ENCODE measurements at places on chromosomes 3 and 15.

- DNase-seq, result no peak
Measured at GRCh38 chr3:193662757-193663322, 69.8 kb downstream of the OPA1 start.

- no peak for DNase-seq
Measured at GRCh38 chr3:66394019-66394752, 106.6 kb downstream of the LRIG1 start.

- DNase-seq, result no peak
Measured at GRCh38 chr3:176655404-176656094, 541.7 kb downstream of the TBL1XR1 start.

DNA sequence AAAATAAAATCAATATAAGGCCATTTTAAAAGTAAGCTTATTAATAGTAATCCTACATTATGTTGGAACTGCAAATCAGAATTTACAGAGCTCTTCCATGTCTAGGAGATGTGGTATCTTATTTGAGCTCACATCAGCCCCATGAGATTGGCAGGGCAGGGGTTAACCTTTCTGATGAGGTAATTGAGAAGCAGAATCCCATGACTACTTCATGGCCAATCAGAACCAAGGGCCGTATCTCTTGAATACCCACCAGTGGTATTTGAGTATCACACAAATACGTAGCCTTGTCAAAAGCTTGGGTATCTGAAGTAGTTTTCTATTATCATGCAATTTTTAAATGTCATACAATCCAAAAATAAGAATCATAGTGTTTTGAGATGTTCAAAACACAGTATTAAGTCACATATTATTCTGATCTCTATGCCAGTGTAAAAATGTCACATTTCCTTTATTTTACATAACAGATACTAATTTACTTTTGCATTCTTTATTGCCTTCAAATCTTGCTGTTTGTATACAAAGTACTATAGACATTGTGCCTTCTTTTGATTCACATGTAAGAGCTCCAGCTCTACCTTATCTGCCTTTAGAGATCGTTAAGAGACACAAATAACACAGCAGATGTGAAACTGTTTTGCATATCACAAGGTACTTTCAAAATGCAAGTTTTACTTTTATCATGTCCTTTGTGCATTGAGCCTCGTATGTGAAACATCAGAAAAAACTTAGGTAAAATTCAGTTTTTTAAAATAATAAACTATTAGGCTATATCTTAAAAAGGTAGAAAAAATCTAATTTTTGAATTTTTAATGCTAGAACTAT, 251.7 kb upstream of the GOLGA6L4 start:
- DNase-seq, result peak; percentile 76

DNA sequence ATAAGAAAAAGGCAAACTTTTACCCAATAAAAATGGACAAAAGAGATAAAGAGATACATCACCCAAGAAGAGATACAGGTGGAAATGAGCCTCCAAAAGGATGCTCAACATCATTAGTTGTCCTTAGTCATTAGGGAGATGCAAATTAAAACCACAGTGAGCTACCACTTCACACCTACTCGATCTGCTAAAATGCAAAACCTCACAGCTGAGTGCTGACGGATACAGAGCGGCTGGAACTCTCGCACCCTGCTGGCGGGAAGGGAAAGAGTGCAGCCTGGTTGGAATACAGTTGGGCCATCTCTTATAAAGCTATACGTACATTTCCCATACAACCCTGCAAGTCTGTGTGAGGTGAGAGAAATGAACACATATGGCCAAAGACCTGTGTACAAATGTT, 78.5 kb upstream of the PRR20G start:
- DNase-seq, result peak; percentile 6

GRCh38 chr15:89898614-89899294, 5.0 kb upstream of the AP3S2 start:
- peak; percentile 64 for DNase-seq

DNA sequence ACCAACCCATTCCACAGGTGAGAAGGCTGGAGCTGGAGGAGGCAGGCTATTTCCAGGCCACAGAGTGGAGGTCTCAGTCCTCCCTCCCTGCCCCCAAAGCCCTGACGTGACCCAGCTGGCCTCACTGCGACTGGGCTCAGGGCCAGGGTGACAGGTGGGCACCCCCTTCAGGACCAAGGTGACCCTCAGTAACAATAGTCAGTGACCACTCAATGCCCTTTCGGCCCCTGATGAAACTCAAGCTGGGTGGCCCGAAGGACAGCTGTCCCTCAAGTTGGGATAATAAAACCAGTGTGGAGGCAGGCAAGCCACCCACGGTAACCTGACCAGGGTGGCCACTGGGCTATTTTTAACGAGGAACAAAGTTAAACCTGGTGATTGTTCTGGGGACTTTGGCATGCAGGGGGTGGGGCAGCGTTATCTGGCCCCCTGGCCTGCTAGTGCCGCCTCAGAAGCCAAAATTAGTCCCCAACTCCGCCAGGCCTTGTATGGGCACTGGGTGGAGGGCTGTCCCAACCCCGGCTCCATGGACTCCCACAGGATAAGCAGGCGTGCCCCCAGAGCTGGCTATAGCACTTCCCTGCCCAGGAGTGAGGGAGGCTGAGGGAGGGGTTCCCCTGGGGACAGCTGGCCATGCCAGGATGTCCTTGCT, 1.1 kb downstream of the TNNC1 start:
- no peak for DNase-seq

DNA sequence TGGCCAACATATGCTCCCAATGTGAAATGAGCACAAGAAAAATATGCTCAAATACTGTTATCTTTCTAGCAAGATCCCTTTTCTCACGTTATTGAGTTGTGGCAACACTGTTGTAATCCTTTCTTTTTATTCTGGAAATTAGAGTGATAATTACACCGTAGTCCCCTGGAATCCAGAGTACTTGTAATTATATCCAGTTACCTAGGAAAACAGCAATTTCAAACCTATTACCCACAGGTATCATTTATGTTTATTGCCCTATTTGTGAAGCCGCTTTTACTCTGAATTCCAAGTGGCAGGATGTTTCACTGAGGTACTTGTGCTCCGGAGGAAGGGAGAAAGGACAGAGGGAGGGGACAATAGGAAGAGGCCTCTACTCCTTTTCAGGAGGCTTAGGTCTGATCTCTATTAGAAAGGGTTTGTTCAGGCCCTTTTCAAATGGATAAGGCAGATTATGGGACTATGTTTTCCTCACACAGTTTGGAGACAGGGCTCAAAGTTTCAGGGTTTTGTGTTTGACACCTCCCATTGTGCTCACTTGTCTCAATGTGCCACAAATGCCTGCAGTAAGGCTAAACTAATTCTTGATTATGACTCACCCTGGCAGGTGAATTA, 646.6 kb downstream of the TUSC7 start:
- DNase-seq, result no peak

- no peak for DNase-seq
Measured at GRCh38 chr3:101117465-101117864, 124.2 kb upstream of the ABI3BP start.

DNA sequence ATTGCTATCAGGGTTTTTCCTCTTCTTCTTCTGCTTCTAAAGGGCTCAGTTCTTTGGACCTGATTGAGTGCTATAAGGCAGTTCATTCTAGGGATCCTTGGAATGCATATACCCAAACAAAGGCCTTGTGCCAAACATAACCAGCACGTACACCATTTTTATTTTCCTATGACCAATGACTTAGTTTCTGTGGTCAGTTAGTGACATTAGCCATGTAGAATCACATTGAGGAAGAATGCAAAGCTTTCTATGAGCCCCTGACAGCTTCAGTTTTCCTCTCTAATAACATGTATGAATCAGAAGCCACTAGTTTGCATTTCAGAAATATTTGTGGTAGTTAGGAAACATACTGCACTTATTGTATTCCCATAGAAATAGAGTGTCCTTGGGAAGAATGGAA, 240.0 kb downstream of the THRB start:
- DNase-seq, result no peak

DNA sequence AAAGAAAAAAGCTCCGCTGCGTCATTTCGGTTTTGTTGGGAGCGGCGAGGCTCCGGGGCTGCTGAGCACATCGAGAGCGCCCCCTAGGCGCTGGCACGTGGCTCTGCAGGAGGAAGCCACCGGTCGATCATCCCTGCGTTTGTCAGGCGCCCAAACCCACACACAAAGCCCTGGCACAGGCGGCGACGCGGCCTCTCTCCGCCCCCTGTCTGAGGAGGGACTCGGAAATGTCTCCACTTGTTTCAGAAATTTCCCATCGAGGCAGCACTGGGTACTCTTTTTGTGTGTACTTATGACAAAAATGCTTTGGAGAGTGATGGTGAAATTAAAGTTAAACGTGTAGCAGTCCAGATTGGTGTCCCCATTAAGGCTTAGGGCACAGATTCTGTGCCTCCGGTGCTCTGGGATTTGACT, 407.3 kb upstream of the ONECUT1 start:
- peak; percentile 53 for DNase-seq

- DNase-seq, result no peak
Measured at GRCh38 chr3:114375608-114376421, 82.0 kb downstream of the TIGIT start.

DNA sequence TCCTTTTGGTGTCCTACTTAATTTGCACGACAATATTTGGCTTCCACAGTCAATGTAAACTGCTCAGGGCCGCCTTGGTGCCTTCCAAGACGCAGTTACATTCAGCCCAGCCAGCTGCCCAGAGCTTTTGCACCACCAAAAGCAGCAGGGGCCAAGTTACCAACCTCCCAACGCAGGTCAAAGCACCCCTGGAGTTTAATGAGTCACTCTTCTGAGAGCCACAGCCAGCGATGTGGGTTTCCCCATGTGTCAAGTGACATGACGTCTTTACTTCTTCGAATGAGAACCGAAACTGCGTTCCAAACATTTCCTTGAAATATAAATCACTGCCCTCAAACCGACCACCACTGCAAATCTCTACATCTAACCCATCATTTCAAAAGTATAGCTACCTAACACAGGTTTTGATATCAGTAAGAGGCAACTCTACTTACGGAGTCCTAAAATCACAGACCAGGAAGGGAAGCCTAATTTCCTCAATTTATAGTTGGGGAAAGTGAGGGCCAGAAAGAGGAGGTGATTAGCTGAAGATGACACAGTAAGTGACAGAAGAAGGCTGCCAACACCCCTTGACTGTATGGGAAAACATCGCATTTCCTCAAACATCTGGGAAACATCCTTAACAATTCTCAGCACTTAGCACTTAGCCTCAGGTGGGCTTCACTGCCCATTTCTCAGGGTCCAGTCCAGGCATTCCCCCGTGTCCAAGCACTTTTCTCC, 24.5 kb downstream of the MB21D2 start:
- no peak for DNase-seq

GRCh38 chr15:79198461-79198860, 84.1 kb upstream of the ANKRD34C start:
- DNase-seq, result no peak

DNA sequence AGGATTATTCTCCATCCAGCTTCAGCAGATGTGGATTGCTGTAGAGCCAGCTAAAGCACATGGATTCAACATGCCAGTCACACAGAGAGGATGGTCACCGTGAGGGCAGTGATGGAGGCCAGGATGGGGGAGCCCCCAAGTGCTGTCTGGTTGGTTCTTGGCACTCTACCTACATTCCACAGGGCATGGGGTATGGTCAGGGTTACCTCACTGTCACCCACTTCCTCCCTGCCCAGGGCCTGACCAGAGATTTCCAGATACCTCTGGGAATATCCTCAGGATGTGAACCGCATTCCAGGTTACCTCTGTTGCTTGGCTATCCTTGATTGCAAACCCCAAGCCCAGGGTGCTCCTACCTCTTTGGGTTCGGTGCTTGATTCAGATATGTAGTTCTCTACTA, 147.3 kb upstream of the TRIM42 start:
- DNase-seq, result no peak

- no peak for DNase-seq
Measured at GRCh38 chr3:138944929-138945708, 1.8 kb downstream of the FOXL2 start.

DNA sequence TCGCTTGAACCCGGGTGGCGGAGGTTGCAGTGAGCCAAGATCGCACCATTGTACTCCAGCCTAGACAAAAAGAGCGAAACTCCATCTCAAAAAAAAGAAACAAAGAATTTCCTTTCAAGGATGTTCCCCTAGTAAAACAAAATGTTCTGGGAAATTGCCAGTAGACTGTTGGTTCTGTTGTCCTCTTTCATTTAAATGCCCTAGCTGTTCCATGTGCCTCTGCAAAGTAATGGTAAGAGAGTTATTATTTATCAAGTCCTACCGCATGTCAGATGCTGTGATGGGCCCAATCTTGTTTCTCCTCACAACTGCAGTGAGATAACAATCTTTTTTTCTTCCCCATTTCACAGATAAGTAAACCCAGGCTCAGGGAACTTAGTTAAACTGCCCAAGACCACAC, 254.3 kb upstream of the TPM1 start:
- DNase-seq, result no peak

- DNase-seq, result no peak
Measured at GRCh38 chr3:60979461-60980341, 271.6 kb downstream of the FHIT start.

- no peak for DNase-seq
Measured at GRCh38 chr15:52428297-52428696, 100.4 kb downstream of the MYO5A start.

DNA sequence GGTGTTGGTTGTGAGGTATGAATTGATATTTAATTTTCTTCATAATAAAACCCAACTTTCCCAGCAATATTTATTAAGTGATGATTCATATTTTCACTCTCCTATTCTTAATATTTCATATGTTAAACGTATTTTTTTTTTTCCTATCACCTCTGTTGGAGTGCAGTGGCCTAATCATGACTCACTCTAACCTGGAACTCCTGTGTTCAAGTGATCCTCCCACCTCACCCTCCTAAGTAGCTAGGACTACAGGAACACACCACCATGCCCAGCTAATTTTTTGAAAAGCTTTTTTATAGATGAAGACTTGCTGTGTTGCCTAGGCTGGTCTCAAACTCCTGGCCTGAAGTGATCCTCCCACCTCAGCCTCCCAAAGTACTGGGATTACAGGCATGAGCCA, 8.6 kb downstream of the PARP15 start:
- DNase-seq, result no peak

- no peak for DNase-seq
Measured at GRCh38 chr3:188624384-188624783, 470.4 kb downstream of the LPP start.

DNA sequence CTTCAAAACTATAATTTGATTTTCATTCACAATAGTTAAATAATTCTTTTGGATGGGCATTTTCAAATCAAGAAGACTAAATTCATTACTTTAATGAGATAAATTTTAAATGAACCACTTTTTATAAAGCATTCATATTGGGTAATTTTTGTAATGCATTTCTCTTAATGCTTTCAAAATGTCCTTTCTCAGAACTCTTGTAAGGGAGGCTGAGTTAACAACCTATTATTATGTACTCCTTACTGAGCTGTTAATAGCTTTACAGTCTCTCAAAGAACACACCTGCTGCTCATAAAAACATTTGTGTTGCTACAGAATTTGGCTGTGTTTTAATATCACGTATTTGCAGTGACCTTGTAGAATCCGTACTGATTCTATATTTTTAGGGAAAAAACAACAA, 334.0 kb upstream of the ARL6 start:
- no peak for DNase-seq

Measured in NAMALWA (cell line).